ENCODE measurements at places on chromosomes 6 and 20.

- DNase-seq, result no peak
Observed at GRCh38 chr6:137271245-137272183, 52.3 kb upstream of the IFNGR1 start.

DNA sequence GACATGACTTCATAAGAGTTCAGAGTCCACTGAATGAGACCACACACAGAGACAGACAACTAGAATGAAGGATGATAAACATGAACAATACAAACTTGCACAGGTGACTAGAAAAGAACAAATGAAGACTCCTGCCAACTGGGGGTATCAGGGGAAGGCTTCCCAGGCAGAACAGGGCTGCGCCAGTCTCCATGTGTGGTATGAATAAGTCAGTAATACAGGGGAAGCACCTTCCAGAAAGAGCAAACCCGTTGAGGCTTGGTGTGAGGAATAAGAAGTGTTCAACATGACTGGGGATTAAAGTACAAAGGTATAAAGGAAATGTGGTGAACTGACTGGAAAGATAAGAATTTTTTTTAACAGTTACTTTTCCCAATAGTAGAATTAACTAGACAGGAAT is 3.7 kb upstream of the SLC17A2 start:
- no peak for DNase-seq

- DNase-seq, result no peak
Observed at GRCh38 chr6:53417141-53417540, 68.4 kb upstream of the ELOVL5 start.

- DNase-seq, result no peak
Observed at GRCh38 chr20:13865791-13866351, 81.0 kb downstream of the NDUFAF5 start.

- DNase-seq, result no peak
Observed at GRCh38 chr6:143697076-143697800, 19.5 kb downstream of the PHACTR2 start.

DNA sequence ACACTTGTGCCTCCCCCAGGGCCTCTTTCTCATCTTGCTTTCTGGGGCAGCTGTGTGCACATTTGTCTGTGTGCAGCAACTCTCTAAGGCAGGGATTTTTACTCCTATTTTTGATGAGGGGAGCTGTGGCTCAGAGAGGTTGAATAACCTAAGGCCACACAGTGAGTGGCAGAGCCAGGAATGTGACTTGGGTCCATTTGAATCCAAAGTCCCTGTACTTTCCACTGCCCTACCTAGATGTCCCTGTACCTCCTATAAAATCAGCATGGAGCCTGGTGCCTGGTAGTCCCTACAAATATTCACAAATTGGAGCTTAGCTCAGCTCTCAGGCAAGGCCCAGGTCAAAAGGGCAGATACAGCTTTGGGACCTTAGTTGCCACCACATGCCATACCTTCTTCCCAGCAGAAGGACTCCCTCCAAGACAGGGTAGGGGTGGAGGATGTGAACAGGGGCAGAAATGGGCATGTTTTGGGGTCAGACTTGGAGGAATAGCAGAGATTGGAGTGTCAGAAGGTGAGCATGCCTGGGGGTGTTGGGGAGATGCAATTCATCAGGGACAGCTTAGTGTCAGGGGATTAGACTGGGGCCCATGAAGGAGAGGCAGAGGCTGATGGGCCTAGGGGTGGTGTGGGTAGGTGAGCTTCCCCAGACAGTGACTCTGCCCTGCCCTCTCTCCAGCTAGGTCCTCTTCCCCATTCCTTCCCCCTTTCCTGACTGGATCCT is 4.1 kb upstream of the VEGFA start:
- DNase-seq, result no peak

GRCh38 chr6:37314487-37315156 is 39.2 kb upstream of the RNF8 start:
- no peak for DNase-seq

DNA sequence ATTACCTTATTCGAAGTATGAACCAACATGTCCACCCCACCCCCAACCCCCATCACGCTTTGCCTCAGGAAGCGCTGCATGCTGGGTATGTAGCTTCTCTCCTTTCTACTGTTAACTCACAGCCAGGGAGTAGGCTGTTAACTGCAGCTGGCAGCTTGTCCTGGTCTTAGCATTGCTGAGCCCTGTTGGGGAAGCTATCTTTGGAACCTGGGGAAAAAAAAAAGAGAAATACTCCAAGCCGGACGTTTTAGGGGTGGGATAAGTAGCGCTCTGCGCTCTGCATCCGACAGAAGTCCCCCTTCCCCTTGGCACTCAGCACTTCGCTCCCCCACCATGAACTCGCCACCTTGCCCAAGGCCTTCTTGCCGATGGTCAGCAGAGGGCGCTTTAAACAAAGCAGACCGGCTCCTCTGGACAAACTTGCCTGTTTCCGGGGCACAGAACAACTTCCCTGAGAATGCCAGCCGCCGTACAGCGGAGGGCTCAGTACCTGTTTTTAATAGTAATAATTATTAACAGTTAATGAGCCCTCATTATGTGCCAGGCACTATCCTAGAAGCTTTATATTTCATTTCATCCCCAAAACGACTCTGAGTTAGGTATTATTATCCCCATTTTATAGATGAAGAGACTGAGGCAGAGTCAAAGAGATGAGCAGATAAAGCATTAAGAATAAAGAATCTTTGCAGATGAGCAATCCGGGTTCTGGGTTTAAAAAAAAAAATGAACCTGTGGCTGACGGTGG is 35.2 kb upstream of the MDFI start:
- DNase-seq, result peak; percentile 72

- DNase-seq, result no peak
Observed at GRCh38 chr6:30147096-30147495, 11.2 kb downstream of the TRIM40 start.

GRCh38 chr6:136210398-136211165 is 39.5 kb downstream of the MTFR2 start:
- no peak for DNase-seq

GRCh38 chr6:150177952-150178520 is 35.2 kb downstream of the PPP1R14C start:
- DNase-seq, result no peak

DNA sequence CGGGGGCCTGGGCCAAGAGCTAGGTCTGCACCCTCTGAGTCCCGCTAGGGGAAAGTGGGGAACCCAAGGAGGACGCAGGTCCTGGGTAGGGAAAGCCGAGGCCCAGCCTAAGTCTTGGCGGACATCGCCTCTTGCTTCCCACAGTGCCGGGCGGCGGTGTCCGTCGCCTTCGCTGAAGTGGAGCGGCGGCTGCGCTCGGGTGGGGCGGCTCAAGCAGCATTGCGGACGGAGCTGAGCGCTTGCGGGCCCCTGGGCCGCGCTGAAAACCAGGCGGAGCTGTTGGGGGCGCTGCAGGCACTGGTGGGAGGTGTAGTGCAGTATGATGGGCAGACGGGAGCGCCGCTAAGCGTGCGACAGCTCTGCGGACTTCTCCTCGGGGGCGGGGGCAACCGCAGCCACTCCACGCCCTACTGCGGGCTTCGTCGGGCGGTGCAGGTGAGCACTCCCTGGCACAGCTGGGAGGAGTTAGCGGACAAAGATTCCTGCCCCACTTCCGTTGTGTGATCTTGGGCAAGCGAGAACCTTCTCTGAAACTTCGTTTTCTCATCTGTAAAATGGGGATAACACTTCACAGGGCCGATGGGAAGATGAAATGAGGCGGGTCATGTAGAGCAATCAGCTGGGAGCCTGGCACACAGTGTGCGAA is 4.2 kb downstream of the PRSS16 start:
- no peak for DNase-seq

All from nucleus accumbens (tissue), 56 donors.